ENCODE measurements at places on chromosomes 4 and X.

- peak; percentile 21 for DNase-seq
Measured at GRCh38 chrX:16882169-16882568, 12.0 kb upstream of the RBBP7 start.

DNA sequence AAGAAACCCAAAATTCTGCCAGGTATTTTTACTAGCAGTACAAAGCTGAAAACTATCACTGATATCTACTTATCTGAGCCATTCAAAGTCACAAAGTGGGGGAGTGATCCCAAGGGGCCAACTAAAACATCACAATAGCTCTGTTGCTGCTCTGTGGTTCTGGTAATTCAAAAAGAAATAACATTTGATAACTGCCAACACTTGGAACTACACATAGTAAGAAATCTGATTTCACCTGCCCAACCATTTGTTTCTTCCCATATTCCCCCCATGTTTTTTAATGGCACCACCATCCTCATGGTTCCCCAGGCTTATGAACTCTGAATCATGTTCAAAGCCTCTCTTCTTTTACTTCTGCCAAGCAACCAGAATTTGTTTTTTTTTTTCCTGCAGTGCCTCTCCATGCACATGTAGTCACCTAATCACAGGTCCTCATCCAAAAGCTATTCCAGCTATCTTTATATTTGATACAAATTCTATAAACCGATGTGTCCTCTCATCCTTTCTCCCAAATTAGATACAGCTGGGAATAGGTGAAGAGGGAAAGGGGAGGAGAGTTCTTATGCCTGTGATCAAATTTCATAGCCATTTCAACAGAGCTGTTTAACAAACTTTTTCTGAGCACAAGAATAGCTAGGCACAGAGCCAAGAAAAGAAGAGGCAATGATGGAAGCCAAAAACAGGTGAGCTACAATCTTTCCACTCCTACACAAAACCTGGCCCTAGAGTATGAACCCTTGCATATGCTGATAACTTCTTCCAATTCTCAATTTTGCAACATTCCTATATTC is 7.7 kb downstream of the AMMECR1 start:
- no peak for DNase-seq

- no peak for DNase-seq
Measured at GRCh38 chr4:84925558-84925957, 40.9 kb downstream of the WDFY3 start.

DNA sequence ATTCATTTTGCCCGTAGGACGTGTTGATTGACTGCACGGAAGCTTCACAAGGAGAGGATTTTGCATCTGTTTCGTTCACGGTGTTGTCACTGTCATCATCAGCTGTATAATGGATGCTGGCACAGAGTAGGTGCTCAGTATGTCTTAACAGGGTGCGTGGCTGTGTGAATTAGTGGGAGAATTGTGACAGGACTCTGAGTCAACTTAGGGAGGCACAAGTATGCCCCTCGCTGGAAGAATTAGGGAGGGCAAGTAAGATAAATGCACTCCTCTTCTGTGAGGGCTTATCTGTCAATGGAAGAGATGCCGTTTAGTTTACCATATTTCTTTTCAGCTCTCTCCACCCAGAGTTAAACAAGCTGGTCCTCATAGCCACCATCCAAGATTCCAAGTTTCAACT is 107.2 kb downstream of the TRIML1 start:
- DNase-seq: no peak

DNA sequence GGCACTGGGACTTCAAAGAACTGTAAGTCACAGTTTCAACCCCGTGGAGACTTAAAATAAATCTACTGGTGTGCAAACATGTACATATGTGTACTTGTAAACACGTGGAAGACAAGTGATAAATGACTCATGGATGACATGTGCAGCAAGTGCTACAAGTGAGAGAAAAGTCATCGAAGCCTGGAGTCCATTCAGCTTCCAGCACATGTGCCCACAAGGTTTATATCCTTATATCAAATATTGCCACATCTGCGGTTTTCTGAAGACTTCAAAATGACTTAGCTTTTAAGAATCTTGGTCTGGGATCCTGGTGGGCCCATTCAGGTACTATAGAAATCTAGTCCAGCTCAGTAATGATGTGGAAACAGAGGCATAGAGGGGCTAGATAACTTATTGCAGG is 33.0 kb upstream of the TTC29 start:
- no peak for DNase-seq

GRCh38 chr4:124173912-124174311 is 538.6 kb downstream of the ANKRD50 start:
- no peak for DNase-seq

DNA sequence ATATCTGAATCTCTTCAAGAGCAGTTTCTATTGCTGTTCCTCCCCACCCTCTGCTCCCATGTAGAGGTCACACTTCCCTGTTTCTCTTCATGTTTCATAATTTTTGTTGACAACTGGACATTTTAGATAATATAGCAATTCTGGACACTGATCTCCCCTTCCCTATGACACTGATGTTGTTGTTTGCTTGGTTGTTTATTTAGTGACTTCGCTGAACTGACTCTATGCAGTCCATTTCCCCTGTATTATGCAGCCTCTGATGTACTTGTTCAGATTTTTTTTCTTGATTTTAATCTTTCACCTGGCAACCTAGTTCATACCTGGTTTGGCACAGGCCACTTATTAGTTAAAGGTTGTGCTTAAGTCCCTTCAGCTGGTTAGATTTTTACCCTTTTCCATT is 29.2 kb downstream of the CLDN2 start:
- DNase-seq: no peak

DNA sequence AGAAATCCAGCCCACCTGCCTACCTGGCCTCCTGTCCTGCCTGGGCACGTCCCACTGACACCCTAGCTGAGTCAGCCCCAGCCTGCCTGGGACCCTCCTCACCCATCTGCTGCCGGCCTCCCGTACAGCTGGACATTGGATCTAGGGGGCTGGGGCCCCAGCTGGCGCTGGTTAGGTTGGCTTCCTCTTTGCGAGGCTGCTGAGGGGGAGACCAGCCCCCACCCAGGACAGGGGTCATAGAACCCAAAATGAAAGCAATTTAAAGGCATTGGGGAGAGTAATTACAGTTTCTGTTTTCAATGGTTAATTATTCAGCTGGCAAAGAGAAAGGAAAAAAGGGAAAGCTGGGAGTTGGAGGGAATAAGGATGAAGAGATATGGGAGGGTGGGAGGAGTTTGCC is 15.8 kb downstream of the EFNB1 start:
- no peak for DNase-seq

GRCh38 chrX:109777749-109778148 is 44.7 kb upstream of the ACSL4 start:
- no peak for DNase-seq

DNA sequence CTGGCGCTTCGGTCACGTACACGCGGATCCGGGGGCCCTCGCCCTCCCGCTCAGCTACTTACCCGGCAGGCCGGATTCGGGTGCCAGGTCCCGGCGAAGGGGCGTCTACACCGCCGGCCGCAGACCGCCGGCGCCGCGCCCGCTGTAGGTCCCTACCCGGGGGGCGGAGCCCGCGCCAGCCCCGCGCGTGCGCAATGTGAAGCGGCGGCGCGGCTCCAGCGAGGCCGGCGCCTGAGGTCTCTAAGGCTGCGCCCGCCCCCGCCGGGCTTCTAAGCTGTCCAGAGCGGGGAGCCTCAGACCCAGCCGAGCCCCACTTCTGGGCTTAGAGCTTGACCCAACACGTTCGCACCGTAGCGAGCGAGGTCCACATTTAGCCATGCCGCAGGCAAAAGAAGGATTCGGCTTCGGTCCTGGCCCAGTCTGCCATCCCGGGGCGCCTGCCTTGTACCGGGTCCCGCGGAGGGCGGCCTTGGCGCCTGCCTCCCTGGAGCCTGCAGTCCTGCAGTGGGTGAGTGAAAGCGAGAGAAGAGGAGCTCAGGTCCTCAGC is at the start of gene ZNF518B:
TSS of gene ZNF518B (minus strand) at position 172 of the 547 bp plus-strand sequence. CDS start 11,098 bp downstream, outside the sequence.
- peak; percentile 91 for DNase-seq

GRCh38 chrX:124033821-124034220 is 72.3 kb downstream of the STAG2 start:
- DNase-seq: no peak

DNA sequence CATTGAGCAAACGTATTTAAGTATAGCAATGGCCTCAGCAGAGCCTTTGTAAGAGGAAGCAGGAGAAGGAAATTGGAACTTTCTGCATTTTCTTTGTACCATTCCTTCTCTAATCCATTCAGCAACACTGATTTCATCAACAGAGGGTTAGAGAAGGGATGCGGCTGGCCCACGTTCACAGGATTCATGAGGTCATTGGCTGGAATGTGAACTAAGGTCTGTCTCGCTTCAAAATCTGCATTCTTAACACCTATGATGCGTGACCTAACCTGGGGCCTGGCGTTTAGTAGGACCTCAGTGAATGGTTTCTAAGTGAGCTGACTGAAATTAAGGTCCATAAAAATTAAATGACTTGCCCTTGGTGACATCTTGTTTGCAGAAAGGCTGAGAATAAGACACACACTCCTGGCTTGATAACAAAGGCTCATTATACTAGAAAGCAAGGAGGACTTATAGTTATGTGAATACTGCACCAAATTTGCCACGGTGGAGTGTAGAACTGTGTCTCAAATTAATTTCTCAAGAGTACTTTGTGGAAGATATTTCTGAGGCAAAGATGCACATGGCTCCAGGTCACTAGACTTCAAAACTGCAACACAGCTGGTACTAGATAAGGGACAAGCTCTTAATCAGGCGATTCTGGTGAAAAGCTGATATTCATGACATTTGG is 25.4 kb downstream of the FGFBP1 start:
- DNase-seq: no peak

- DNase-seq: no peak
Measured at GRCh38 chr4:48329976-48330375, 11.4 kb upstream of the SLAIN2 start.

GRCh38 chr4:138307319-138307718 is 65.2 kb upstream of the SLC7A11 start:
- no peak for DNase-seq

All from germinal center (tissue), 1 donor.